ENCODE measurements at places on chromosomes 7 and 10.

DNA sequence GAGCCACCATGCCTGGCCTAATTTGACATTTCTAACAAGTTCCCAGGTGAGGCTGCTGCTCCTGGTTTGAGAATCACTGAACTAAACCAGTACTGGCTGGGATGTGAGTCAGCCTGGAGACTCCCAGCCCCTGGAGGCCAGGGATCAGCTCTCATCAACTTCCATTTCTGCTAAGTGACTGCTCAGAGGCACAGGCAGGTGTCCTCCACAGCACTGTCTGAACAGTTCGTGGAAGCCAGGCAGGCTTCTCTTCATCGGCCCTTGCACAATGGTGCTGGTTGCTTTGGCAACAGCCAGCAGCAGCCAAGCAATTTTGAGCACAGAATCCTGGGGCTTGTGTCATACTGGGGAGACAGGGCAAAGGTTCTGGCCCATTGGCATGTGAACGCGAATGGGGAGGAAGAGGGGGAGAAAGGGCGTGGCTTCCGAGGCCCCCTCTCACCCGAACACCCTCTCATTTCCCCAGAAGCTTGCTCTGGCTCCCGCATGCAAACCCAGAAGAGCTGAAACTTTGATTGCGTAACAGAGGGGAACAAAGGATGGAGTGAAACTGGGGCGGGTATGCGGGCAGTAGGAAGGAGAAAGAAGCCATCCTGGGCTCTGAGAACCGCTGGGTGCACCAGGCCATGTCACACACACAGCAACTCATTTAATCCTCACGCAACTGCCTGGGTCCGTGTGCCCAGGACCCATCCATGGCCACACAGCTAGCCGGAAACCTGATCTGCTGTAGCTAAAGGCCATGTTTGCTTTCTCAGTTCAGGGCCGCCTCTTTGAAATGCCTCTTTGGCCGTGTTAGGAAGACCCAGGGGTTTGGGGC, 9.0 kb upstream of the POR start:
- peak; percentile 37 for DNase-seq

GRCh38 chr10:62131724-62132123, 136.9 kb downstream of the RTKN2 start:
- no peak for DNase-seq

GRCh38 chr10:108789336-108789735, 1134.0 kb downstream of the XPNPEP1 start:
- no peak for DNase-seq

- no peak for DNase-seq
Observed at GRCh38 chr10:79982362-79982800, 33.5 kb upstream of the SFTPD start.

DNA sequence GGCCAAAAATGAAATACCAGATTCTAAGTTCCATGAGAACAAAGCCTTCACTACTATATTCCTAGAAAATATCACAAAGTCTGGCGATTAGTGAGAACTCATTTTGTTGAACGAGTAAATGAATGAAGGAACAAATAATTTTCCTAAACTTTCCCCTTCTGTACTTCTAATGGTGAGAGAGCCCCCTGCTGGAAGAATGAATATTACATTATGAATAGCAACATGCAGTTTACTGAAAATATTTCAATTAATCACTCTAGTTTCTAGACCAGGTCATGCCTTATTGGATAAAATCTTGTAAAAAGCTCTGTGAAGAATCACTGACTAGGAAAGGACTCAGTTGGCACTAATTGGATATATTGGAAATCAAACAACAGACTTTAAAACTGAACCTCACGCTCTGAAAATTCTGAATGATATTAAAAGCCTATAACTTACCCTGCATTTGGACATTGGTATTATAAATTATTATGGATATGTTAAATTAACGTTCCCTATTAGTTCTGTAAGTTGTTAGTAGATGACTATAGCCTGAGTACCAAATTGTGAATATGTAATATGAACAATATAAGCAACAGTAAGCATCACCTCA, 32.4 kb upstream of the MTPN start:
- DNase-seq, result peak; percentile 57

GRCh38 chr10:10247585-10247984, 770.1 kb upstream of the CELF2 start:
- DNase-seq, result peak; percentile 58

DNA sequence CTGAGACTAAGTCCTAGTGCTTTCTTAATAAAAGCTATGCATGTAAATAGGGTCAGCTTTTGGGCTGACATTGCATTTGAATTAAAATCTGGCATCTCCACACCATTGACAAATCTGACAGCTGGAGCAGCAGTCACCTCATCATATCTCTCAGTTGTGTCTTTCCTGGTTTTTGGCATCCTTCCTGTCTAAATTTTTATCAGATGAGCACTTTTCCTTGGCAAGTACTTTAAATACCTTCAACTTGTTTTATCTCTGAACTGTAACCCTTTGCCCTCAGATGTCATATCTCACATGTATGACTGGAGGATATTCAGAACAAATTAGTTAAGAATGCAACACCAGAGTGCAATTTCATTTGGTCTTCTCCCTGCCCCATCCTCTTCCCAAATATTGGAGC, 1066.2 kb downstream of the LRMDA start:
- DNase-seq, result peak; percentile 23

DNA sequence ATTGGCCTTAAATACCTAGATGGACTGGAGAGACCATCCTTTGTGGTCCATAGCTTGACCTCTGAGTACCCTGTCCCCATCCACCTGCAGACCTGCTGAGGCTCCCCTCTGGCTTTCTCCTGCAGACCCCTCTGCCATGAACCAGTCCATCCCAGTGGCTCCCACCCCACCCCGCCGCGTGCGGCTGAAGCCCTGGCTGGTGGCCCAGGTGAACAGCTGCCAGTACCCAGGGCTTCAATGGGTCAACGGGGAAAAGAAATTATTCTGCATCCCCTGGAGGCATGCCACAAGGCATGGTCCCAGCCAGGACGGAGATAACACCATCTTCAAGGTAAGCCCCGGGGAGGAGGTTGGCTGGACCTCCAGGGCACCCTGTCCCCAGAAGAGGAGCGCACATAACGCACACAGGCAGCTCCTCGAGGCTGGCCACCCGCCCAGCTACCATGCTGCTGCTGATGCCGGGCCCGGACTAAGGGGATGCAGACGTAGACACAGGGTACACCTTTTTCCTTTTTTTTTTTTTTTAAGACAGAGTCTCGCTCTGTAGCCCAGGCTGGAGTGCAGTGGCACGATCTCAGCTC, 4.3 kb downstream of the IRF5 start:
- no peak for DNase-seq

DNA sequence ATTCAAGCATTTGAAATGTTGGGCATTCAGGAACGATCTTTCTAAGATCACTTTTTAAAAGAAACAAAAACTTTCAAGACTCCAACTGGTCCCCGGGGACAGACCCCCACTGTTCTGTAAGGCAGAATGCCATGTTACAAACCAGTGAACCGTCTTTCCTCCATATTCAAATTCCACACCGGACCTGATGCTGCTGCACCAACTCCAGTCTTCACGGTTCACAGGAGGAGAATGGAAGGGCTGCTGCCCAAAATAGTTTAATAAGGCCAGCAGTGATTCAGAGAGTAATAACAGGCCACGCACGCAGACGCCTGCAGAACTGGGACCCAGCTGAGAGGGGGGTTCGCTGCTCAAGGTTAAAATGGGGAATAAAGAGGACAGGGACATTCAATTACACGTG, 47.2 kb downstream of the OSBPL3 start:
- DNase-seq, result no peak

DNA sequence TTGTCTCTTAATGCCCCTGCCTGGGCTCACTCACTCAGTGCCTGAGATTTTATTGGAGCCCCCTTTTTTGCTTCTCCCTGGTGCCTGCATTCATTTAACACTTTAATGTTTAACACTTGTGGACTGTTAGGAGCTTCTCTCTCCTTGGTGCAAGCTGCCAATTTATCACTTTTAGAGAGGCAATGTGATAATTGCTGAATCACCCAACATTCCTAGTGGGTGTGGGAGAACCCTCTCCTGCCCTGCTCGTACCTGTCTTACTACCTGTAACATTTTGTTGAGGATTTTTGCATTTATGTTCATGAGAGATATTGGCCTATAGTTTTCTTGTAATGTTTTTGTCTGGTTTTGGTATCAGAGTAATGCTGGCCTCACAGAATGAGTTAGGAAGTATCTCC, 13.2 kb downstream of the STAM start:
- no peak for DNase-seq

DNA sequence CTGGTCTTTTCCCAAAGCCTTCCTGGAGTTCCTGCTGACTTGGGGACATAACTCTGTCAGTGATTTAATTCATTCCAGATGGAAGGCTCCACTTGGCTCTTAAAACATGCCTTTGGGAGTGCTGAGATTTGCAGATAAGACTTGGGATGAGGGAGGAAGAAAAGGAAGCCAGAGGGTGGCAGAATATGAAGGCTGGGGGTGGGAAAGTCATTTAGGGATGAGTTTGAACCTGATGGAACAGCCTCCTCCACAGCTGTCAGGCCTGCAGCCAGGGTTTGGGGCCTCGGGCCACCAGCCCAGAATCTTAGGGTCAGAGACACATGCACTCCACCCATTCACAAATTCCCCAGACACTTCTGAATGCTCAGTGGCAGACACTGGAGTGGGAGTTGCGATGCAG, 28.4 kb upstream of the EIF5AL1 start:
- DNase-seq, result peak; percentile 92

- peak; percentile 70 for DNase-seq
Observed at GRCh38 chr10:31754803-31755624, 173.6 kb downstream of the ARHGAP12 start.

DNA sequence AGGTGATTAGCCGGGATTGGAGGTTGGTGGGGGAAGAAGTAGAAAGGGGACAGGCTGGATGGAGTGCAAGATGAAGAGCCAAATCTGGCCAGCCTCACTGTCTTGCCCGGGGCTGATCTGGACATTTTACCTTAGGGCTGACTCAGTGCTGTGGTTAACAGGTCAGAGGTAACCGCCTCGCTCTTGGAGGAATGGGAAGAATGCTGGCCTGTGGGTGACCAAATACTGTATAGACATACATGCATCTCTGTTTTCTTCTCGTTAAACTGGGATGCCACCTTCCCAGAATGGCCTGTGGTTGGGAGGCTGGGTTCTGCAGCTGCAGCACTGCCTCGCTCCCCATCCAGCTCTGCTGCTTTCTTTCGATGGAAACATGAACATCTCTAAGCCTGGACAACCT, 120.0 kb downstream of the SEC23IP start:
- no peak for DNase-seq

DNA sequence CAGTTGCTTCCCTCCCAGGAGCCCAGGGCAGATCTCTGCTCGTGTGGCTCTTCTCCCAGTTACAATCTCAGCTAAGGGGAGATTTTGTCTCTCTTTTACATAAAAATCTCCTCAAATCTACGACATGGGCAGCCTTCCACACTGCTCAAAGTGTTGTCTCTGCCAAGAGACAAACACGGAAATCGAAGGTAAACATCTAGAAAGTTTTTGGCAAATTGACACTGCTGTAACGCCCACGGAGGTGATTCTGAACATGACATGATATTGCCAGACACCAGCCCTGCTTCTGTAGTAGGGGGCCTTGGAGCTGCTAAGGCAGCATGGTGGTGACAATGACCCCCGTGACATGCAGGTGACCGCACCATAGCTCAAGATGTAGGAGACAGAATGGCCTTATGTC, 128.3 kb downstream of the CCDC3 start:
- DNase-seq, result no peak

DNA sequence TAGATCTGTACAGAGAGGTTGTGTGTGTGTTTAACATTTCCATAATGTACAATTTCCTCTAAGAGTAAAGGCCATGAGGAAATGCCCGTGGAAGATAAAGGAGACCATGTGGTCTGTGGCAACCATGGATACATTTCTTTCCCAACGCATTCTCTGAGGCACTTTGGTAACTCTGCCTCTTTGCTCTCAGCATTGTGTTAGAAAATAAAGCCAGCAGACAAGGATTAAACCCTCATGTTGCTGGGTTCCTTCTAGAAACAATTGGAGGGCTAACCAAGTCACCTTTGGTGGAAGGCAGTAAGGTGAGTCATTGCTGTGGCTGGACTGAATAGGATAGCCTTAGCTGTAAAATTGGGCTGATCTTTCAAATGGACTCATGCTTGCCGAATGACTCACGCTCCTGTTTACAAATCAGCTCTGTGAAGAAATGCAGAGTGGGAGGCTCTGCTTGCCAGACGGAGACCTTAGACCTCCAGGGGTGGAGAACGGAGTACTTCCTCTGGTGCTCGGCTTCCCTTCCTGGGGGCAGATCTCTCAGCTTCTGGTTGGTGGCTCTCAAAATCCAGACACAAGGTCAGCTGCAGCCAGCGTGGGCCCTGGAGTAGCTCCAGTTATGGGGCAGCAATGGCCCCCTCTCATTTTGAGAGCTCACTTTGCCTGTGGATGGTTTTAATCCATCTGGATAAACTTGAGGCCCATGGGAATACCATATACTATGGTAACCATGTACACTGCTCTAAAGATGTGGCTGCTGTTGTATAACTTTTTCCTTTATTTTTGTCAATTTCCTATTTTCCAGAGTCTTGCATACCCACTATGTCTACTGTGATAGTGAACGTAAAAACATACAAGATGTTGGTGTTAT, 137.3 kb downstream of the TCF7L2 start:
- DNase-seq, result peak; percentile 96

- DNase-seq, result no peak
Observed at GRCh38 chr7:135717693-135718092, 10.3 kb downstream of the SLC13A4 start.

GRCh38 chr10:71066600-71066999, 145.8 kb upstream of the UNC5B start:
- DNase-seq, result no peak

GRCh38 chr7:67566101-67566500, 569.5 kb downstream of the TYW1 start:
- DNase-seq, result peak; percentile 16

- peak; percentile 89 for DNase-seq
Observed at GRCh38 chr10:76675951-76676587, 961.5 kb downstream of the KCNMA1 start.

GRCh38 chr7:151175793-151176311, 8.4 kb upstream of the GBX1 start:
- no peak for DNase-seq

DNA sequence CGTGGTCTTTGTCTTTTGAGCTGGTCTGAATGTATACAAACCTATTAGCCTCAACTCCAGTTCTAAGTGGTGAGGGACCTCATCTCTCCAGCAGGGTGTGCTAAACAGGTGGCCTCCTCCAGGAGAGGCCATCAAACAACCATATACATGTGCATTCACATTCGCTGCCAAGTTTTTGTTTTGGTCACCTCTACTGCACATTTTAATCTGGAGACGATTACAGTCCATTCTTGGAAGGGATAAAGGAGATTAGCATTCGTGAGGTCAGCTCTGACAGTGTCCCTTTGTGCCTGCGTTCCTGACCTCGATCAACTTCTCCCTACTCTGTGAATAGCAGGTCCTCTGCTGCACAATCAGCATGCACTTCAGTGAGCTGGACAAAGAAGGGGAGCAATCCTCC, 60.8 kb downstream of the RHOBTB1 start:
- peak; percentile 34 for DNase-seq

- DNase-seq, result no peak
Observed at GRCh38 chr10:8554574-8554973, 500.1 kb downstream of the GATA3 start.
